ENCODE measurements at places on chromosomes 1 and 21.

- DNase-seq, result no peak
Measured at GRCh38 chr1:204426971-204427701, 15.5 kb upstream of the PPP1R15B start.

GRCh38 chr1:204959374-204959773 lies 83.6 kb upstream of the CNTN2 start:
- DNase-seq, result no peak

GRCh38 chr1:110384581-110385321 lies 6.1 kb downstream of the SLC16A4 start:
- DNase-seq, result no peak

- DNase-seq, result no peak
Measured at GRCh38 chr1:81053826-81054225, 746.9 kb upstream of the ADGRL2 start.

- DNase-seq, result no peak
Measured at GRCh38 chr21:44918581-44919033, 2.1 kb downstream of the ITGB2 start.

DNA sequence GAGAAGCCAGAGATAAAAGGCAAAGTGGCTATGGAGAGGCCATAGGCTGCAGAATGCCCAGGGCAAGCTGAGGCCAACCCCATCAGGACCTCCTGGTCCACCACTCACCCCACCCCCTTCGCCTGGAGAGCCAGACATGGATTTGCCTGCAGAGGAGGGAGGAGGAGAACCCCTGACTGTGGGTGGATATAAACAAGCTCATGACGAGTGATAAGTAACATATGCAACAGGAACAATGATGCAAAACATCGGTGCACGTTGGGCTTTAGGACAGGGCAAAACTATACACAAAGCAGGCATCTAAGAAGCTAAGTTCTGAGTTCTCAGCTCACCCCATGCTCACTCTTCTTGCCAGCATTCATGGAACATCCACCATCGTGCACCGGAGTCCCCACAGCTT lies 150.3 kb downstream of the ETS2 start:
- DNase-seq, result no peak

DNA sequence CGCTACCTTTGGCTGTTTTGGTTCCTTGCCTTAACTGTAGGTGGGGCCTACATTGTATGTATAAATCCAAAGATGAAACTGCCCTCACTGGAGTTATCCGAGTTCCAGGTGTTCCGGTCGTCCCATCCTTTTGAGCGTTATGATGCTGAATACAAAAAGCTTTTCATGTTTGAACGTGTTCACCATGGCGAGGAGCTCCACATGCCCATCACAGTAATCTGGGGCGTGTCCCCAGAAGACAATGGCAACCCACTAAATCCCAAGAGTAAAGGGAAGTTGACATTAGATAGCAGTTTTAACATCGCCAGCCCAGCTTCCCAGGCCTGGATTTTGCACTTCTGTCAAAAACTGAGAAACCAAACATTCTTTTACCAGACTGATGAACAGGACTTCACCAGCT lies 139.5 kb downstream of the TLR5 start:
- no peak for DNase-seq

DNA sequence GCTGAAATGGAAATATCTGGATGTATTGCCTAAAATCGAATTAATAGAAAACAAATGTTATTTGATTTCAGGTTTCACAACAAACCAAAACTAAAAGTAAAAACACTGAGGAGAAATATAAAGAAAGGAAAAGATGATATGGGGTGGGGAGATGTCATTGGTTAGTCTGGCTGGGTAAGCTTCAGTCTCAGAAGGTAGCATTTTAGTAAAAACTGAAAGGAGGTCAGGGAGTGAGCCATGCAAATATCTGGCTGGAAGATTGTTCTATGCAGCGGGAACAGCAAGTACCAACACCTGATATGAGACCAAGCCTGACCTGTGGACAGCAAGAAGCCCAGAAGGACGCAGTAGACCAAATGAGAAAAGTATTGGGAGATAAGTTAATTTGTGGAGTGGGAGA lies 264.6 kb downstream of the LRRC40 start:
- no peak for DNase-seq

- DNase-seq, result no peak
Measured at GRCh38 chr1:247334378-247335133, 2.9 kb upstream of the ZNF496 start.

GRCh38 chr1:34696981-34697380 lies 57.9 kb upstream of the GJB5 start:
- no peak for DNase-seq

DNA sequence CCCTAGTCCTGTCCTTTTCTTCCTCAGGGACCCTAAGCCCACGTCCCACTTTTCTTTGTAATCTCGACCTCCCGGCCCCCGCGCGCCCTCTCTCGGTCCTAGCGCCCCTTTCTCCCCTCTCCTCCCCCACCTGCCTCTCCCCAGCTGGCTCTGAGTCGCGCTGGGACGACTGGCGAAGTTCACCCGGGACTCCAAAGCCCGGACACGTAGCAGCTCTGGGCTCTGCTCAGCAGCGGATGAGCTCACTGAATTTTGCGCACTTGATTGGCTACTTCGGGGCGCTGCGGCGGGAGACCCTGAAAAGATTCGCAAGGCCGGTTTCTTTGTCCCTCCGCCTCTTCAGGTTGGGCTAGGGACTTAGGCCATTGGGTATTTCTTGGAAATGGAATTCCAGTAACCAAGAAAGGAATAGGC lies 16.3 kb upstream of the ACKR1 start:
- peak; percentile 61 for DNase-seq

DNA sequence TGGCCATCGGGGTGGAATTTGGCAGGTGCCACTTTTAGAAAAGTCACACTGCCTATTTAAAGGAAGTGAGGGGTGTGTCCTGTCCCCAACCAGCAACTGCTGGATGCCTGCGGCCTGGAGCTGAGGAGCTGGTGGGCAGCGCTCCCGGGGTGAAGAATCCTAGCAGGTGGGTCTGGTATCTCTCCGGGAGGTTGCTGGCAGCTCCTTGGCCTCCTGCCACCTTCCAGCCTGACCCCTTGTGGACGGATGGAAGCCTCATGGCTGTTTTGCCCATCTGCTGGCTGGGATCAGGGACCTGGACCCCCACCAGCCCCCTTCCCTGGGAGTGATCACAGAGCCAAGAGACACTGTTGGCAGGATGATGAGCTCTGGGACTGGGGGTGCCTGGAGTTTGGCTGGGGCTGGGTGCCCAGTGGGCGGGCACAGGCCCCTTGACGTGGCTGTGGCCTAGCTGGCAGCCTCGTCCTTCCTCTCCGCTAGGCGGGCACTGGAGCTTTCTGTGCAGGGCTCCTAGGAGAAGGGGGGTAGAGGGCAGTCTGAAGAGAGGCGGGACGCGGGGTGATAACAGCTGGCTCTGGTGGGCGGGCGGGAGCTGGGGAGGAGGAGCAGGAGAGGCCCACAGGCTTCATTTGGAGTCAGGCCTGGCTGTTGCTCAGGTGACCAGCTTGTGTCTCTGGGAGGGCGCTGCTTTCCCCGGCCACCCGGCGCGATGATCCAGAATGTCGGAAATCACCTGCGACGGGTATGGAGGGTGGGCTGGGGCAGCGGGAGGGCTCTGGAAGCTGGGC lies at the start of gene ACOT11:
Gene ACOT11 (plus strand): TSS at position 628 of the 788 bp plus-strand sequence. CDS start 82 bp downstream, at position 710.
- DNase-seq, result peak; percentile 93

DNA sequence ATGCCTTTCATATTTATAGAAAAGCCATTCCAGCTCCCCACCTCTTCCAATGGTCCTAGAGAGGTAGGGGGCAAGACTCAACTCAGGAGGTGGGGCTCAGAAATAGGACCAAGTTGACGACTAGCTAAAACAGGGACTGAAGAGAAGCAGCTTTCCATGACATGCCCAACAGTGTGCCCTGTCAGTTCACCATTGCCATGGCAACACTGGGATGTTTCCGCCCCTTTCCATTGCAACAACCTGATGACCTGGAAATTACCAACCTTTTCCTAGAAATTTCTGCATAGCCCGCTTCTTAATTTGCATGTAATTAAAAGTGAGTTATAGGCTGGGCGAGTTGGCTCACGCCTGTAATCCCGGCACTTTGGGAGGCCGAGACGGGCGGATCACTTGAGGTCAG lies 22.4 kb upstream of the INTS3 start:
- DNase-seq, result no peak

DNA sequence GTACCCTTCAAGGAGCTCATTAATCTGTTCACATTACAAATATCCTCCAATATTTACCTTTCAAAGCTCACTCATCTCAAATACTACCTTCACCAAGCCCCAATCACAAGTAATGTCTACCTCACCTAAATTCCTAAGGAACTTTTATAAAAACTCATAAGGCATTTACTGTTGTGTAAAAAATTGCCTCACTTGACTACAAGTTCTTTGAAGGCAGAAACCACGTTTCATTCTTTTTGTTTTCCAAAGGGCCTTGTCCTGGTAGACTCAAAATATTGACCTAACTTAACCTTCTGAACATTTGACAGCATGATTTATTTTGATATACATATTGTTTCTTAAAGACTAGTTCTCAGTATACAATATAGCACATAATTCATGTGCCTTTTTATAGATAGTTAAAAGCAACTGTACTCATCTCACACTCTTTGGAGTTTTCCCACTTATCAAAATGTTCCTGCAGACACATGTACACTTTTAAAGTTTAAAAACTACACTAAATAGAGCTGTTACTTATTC lies 2.5 kb downstream of the USP33 start:
- DNase-seq, result no peak

- DNase-seq, result no peak
Measured at GRCh38 chr1:55070293-55071164, 31.2 kb downstream of the PCSK9 start.

- DNase-seq, result peak; percentile 10
Measured at GRCh38 chr1:3803905-3804626, 7.8 kb upstream of the LRRC47 start.

DNA sequence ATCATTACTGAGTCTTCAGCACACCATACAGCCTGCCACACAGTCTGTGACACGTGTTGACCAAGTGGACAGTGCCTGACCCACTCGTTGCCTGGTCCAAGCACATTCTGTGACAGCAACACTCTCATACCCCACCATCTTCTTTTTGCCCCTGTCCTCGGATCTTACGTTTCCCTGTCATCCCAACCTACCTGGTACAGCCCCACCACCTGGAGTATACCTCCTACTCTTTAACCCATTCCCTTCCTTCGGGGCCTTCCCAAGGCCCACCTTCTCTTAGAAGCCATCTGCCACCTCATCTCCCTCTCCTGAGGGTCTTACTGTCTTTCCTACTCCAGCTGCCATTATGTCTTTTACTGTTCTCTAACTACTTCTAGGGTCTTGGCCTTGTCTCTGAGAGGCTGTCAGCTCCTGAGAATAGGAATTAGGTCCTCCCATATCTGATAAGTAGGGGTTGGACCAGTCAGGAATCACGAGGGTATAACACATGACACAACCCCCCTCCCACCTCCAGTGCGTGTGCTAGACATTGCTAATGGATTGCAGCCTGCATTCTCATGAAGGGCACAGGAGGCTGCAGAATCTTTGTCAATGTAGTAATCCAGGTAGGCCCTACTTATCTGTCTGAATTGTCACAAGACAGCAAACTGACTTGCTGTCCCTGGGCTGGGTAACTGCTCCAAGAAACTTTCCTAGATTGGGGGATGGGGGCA lies 13.0 kb downstream of the GRHL3 start:
- DNase-seq, result no peak
